ENCODE measurements at places on chromosomes 5 and 9.
A peak's percentile ranks its signal among the peaks of the same experiment; 100 is the strongest.

- DNase-seq, result no peak
Observed at GRCh38 chr9:102650896-102651295, 344.2 kb upstream of the CYLC2 start.

DNA sequence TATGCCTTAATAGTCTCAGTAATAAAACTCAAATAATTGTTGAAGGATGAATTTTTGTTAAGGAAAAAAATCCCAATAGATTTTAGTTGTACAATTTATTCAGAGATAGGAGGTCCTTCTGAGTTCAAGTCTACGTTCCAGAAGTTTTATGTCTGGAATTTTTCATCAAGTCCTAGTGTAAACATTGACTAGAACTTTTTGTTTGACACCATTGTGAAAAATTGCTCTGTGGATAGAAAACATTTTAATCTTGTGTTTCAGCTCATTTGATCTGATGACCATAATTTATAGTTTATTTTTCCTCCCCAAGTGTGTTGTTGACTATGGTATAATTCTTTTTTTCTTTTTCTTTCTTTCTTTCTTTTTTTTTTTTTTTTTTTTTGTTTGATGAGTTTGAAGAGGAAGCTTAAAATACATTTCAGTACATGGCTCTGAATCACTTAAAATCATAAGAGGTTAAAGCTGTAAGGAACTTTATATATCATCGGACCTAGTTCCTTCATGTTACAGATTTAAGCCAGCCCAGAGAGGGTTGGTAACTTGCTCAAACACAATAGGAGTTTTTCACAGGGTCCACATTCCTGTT lies 20.7 kb downstream of the ITGA1 start:
- DNase-seq, result no peak

DNA sequence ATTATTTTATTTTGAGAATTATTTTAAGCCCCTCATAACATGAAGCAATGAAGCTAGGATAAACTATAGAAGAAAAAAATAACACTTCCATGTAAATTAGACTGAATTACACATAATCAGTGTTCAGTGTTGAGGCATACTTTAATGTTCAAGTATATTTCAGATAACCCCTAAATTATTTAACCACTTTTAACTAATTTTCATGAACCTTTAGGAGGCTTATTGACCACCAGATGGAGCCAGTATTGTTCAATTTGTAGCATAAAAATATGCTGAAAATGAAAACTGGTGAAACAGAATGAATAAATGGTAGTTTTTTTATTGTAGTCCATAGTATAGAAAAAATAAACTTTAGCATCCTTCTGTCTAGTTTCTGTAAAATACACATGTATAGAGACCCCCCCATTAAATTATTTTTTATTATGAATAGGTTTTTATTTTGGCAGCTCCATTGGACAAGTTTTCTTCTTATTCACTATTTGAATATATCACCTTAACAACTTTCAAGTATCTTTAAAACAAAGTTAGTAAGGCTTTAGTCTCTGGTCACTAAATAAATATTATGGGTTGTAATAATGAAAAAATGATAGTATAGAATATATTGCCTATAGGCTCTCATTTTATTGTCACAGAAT lies 190.1 kb downstream of the CWC27 start:
- DNase-seq, result no peak

DNA sequence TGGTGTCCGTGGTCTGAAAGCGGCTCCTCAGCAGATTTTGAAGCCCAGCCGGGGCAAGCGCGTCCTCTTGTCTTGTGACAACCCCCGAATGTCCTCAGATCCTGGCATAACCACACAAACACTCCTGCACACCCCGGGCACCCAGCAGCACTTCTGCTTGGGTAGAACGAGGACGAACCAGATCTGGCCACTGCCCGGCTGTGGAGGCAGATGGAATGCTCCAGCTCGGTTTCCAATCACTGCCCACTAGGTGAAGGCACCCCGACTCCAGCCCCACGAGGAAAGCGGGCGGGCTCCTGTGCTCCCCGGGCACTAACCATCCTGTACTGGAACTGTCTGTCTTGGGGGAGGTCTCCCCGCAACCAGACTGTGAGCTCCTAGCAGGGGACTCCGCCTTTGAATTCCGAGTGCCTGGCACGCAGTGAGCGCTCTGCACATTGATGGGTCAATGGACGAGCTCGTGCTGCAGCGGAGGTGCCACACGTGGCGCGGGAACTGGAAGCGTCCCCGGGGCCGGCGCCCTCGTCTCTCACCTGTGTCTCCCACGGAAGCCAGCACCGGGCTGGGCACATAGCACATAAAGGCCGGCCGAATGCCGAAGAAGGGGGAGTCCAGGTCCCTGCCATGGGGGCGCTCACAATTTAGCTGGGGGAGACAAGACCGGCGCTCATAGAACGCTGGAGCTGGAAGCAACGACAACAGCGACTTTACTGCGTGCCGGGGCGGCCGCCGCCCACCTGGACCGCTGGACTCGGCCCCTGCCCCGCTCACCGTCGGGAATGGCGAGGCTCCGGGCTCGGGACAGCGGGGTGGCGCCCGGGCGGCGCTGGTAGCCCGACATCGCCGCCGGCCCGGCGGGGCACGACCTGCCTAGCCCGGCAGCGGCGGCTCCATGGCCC lies 608 bp downstream of the ENTR1 start:
- DNase-seq, result peak; percentile 60

DNA sequence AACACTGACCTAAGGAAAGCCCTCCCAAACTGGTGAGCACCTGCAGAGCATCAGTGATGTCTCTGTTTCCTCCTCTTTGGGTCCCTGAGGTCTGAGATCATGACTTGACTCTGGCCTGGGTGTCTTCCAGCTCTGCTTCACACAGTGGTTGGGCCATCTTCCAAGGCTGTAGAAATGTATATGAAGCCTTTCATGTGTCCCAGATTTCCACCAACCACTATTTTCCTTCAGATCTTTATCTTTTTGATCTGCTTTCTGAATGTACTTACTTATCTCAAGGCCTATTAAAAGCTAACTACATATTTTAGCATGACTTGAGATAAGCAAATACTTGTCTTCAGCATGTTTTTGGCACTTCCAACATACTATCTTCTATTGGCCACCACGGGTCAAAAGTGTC lies 47.1 kb downstream of the PRELID2 start:
- DNase-seq, result no peak

DNA sequence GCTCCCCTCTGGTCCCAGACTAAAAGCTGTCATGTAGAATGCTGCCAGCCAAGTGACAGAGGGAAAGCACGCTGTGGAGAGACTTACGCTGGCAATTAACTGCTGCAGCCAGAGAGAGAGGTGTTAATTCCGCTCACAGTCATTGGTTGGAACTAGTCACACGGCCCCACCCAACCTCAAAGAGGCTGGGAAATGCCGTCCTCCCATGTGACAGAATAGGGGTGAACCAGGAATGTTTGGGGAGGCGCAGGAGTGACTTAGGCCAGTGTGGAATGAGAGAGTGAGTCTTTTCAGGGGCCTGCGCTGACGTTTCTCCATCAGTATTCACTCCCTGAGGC lies 87.6 kb downstream of the AMBP start:
- no peak for DNase-seq

Data from ovary (tissue), 10 donors.